Cardiac ventricle fibroblast (primary cell): ENCODE measurements at places on chromosomes 4 and X. TPM values are rescaled to one million over a fixed set of nuclear protein-coding genes. Genes with fewer than 3 reads are reported as not detected.

Gene GC
- total RNA-seq = not detected in 2 replicates

Gene NSD2
- total RNA-seq = 6.2 and 11.2 TPM in 2 replicates

Gene MECP2
- 31.1 and 33.2 TPM in 2 replicates for total RNA-seq

Gene HS3ST1
- total RNA-seq = 0.25 and 0.49 TPM in 2 replicates

Gene ATP8A1
- total RNA-seq = 1.4 and 2.1 TPM in 2 replicates

Gene CLNK
- not detected in 2 replicates for total RNA-seq

Gene SPIN2A
- total RNA-seq = 1.1 TPM in 1 of 2 replicates, not detected in the other

Gene SPOCK3
- 0.12 and 0.34 TPM in 2 replicates for total RNA-seq

Gene LRIT3
- not detected in 2 replicates for total RNA-seq
